ENCODE measurements at places on chromosomes 7 and 10.

DNA sequence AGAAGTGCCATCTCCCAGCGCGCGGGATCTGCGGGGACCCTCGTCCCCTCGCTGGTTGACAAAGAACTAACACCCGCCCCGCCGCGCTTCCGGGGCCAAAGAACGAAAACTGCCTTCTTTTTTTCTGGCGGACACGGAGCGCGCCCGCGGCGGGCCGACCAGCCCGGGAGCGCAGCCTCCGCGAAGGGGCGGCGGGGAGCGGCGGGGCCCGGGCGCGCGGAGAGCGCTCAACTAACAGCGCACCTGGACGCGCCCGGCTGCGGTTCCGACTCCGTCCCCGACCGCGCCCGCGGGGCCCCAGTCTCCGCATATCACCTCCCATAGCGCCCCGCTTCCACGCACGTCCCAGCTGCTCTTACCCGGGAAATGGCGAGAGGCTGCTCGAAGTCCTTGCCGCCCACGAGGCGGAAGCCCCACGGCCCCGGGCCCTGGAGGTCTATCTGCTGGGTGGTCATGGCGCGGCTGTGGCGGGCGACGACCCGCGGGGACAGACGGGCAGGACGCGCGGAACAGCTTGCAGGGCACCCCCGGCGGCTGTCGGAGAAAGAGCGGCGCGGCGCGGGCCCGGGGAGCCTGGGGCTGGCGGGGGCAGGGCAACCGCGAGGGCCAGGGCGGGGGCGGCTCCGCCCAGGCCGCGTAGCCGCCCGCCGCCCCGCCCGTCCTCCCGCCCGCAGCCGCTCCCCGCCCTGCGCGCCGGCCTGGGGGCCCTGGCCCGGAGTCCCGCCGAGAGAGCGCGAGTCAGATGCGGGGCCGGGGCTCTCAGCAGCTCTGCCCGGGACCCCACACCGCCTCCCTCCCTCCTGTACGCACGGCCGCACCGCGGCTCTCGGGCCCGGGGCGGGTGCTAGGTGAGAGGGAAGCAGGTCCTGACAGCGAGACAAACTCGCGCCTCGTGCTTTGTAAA is at the start of gene PDLIM1:
TSS of gene PDLIM1 (minus strand) at position 543 of the 904 bp plus-strand sequence. CDS start at position 455, 88 bp downstream.
- DNase-seq, result peak; percentile 82

DNA sequence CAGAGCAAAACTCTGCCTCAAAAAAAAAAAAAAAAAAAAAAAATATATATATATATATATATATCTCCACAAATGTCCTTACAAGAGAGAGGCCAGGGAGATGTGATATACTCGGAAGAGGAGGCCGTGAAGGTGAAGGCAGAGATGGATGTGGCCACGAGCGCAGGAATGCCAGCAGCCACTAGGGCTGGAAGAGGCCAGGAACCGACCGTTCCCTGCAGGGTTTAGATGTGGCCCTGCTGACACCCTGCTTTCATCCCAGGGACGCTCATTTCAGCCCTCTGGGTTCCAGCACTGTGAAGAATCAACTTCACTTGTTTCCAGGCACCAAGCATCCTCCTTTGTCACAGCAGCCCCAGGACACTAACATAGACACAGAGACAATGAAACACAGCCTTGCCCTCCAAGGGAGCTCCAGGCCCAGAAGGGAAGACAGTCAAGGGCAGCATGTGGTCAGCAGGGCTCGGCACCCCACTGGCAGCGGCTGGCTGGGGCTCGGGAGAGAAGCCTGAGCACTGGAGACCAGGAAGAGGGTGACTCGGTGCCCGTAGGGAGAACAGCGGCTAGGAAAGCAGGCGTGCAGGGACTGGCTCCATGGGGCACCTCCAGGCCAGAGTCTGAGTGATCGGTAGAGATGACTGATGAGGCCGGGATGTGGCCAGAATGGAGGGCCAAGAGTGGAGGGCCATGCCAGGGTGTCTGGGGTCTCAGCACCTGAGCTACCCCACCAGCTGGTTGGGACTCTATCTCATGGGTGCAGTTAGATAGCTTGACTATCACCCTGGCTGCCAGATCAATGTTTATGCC is 7.6 kb downstream of the WDR86 start:
- DNase-seq, result peak; percentile 61

DNA sequence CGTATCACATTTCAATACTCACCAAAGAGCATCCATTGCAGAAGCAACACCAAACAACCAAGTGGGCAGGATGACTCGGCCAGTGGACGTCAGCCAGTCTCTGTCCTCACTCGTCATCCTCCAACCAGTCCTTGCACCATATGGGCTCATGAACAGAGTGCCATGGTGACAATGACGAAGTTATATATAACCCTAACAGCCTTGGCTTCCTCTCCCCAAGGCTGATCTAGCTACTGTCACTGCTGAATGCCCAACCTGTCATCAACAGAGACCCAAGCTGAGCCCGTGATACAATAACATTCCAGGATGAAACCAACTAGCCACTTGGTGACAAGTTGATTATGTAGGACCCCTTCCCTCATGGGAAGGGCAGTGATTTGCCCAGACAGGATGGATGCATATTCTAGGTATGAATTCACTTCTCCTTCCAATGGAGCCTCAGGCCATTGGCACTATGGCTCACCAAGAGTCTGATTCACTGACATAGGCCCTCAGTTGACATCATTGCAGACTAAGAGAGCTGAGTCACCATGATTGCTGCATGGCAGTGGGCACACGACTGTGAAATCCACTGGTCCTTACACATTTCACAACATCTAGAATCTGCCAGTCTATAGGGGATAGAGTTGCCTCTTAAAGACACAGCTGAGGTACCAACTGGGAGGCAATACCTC is 26.3 kb upstream of the PPIF start:
- DNase-seq, result no peak

GRCh38 chr7:148289630-148290029 is 300.9 kb upstream of the C7orf33 start:
- DNase-seq, result no peak

GRCh38 chr10:119859420-119860258 is 13.0 kb downstream of the MCMBP start:
- DNase-seq, result no peak

DNA sequence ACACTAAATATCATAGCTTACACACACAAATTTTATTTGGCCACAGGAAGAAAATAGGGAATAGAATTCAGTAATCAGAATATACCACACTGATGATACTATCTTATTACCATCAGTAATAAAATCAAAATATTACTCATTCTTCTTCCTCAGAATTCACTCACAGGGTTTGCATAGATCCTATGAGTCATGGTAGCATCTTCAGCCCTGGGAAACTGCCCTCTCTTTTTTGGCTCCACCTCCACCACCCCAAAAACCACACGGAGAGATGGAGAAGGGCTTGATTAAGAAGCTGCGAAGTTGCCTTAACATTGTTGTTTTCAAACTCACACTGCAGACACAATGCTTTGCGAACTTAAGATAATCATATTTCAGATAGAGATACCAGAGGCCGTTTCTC is 154.1 kb upstream of the AHR start:
- DNase-seq, result no peak

DNA sequence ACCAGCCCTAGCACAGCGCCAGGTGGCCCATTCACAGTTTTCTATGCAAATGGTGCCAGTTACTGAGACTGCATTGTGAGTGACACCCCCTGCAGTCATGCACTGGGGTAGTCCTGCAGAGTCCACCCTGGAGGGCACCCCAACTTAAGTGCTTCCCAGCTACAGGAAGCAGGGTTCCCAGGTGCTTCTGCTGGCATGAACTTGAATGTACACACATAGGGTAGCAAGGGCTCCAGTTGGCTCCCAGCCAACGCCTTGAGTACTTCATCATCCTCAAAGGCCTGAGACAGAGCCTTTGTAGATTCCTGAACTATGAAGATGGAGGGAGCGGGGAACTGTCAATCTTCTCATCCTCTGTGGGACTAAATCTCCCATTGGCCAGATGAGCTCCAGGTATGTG is 11.5 kb upstream of the NPFFR1 start:
- peak; percentile 67 for DNase-seq

Measured in sigmoid colon (tissue), 7 donors.